ENCODE measurements at places on chromosomes 13 and 19.
A peak's percentile ranks its signal among the peaks of the same experiment; 100 is the strongest.

DNA sequence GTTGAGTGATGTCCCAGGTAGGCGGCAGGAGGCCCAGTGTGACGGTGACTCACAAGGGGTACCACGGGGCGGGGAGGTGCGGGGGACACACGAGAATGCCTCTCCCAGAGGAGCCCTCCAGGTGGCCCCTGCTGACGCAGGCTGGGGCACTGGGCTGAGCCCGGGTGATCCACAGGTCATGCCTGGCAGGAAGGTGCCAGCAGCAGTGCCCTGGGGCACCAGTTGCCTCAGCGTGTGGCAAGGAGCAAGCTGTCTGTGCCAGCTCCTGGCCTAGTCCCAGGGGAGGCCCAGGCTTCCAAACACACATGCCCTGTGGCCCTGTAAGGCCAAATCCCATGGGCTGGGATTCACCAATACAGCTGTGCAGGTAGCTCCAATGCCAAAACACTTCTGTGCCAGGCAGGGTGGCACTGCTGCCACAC, 28.0 kb downstream of the AKT2 start:
- no peak for DNase-seq

GRCh38 chr13:20426766-20427448, 98.8 kb downstream of the CRYL1 start:
- DNase-seq, result no peak

DNA sequence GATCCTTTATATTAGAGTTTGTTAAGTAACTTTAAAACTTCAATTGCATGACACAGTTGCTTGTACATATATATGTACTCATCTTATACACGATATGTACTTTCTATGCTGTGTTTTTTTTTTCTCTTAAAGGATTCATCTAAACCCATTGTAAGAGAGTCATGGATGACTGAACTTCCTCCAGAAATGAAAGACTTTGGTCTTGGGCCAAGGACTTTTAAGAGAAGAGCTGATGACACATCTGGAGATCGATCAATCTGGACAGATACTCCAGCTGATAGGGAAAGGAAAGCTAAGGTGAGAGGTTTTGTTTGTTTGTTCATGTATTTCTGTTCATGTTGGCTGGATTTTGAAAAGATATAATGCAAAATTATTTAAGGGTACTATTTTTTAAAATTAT, 26.0 kb downstream of the GPALPP1 start:
- DNase-seq, result no peak

DNA sequence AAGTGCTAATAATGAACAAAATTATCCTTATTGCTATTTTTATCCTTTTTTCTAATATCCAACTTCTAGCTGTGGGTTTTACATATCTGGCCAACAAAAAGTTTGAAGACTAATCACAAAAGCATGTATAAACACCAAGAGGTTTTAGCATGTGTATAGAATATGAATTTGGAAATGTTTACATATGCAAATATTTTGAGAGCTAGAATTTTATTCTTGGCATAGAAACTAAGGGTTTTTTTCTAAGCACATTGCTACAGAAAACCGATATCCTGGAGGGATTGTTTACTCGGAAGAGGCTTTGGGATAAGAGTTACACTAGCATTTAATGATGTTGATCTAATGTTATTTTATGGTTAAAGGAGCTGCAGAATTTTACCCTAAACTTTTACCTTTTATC, 392.1 kb downstream of the EFNB2 start:
- DNase-seq, result no peak

- no peak for DNase-seq
Observed at GRCh38 chr13:89684896-89685295, 1662.6 kb upstream of the MIR17HG start.

DNA sequence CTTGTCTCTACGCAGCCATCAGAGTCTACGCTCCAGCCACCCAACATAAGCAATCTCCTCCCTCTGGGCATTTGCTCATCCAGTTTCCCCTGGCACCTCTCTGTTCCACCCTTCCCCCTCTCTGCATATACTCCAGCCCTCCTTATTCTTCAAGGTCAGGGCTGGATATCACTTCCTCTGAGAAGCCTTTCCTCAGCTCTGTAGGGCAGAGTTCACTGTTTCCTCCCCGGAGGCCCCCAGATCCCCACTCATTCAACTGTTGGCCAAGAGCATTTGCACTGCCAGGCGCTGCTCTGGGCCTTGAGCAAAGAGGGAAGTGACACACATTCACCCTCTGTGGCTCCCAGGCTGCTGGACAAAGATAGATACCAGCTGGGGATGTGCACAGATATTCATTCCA, 3.3 kb downstream of the FCGRT start:
- DNase-seq, result no peak

DNA sequence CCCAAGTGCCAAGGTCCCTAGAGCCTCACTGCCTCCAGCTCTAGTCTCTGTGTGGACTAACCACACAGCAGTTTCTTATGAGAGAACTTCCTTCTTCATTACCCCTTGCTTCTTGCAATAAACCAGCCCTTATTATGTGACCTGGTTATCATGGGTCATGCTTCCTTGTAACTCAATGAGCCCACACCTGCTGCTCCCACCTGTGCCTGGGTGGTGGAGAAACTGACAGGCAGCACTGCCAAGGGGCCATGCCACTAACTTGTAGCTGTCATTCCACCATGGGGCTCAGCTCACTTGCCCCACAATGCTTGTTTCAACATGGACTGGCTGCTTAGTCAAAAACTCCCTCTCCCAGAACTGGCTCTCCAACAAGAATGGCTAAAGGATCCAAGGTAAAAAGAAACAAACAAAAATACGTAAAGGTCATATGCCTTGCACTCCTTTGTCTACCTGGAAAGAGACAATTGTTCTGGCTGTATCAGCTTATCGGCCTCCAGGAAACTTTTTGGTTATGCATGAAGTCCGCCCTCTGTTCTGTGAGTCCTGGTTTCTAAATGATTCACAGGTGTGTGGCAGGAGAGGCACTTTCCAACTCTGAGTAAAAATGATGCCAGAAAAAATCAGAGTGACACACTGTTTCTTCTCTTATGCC, 446.4 kb downstream of the COG6 start:
- no peak for DNase-seq

- no peak for DNase-seq
Observed at GRCh38 chr13:27691207-27691606, 69.5 kb downstream of the POLR1D start.

GRCh38 chr19:19040417-19040816, 7.0 kb downstream of the ARMC6 start:
- DNase-seq, result no peak

DNA sequence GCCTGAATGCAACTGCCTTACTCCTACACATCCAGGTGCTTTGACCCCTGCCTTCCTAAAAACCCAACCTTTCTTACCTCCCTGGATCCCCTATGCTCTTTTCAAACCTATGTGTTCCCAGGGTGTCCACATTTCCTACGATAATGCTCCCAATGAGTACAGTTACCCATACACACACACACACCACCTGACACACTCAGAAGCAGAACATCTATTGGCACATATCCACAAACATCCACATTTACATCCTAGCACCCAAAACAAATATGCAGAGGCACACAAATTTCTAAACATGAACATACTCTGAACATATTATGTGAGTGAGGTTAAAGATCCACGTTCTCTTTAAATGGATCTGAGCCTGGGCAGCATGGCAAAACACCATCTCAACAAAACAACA, 22.4 kb upstream of the PLAUR start:
- no peak for DNase-seq

DNA sequence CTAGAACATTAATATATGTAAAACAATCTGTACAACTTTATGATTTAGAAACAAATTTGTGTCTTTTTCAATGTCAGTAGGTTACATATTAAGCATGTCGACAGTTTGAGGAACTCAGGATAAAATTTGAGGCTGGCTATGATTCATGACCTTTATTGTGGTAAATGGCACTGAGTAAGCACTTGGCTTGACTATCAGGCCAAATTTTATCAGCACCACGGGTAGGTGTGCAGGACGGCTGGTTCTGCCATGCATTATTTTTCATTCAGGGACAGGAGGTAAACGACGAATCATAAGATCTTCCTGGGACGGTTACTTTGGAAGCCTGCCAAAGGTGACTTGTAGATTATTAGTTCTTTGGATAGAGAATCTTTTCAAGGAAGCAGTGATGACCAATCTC, 19.9 kb upstream of the CYP4F8 start:
- DNase-seq, result no peak

- DNase-seq, result peak; percentile 98
Observed at GRCh38 chr19:42295831-42296525, 6.0 kb upstream of the PRR19 start.

GRCh38 chr13:83975655-83976165, 93.4 kb upstream of the SLITRK1 start:
- no peak for DNase-seq

DNA sequence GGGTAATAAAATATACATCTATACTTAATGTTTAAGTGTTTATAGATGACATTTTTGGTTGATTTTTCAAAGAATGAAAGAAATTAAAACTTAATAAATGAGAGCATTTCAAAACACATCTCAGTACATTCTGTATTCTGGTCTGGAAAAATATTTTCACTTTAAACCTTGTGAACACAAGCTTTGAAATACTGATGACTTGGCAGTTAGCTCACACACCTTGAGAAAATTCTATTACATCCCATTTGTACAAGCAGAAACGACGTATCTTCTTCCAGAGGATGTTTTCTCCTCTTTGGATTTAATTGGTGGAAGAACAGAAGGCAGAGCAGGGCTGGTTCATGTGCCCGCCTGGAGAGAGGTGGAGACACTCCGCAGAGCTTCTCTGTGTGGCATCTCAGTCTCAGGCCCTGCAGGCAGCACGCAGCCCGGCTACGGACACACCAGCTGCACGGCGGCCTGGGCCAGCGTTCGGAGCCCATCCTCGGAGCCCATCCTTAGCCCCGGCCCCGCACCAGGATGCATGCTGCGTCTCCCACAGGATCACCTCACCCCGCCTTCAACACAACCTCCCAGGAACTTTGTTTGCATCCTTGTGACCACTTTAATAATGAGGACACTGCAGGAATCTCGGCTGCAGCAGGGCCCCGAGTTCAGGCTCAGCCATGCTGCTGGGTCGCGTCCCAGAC, 48.6 kb downstream of the SOX1 start:
- DNase-seq, result peak; percentile 36

GRCh38 chr13:100098445-100099116, 9.7 kb downstream of the PCCA start:
- DNase-seq, result no peak

DNA sequence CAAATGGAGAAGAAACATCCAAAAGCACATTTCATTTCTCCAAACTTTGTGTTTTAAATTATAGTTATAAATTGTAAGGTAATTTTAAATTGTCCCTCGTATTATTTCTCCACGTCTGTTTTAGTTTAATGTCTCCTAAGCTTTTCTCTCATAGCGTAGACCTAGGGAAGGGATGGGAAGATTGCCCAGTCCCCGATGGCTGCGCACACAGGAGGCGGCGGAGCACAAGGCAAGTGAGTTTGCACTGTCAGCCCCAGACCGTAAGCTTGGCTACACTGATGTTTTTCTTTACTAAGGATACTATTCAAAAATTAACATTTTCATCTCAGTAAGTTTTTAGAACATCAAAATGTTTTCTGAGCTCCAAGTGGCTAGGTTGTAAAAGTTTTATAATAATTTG, 72.3 kb downstream of the GPR12 start:
- DNase-seq, result no peak

GRCh38 chr19:45767410-45767880, 1.6 kb downstream of the SIX5 start:
- DNase-seq, result peak; percentile 90

DNA sequence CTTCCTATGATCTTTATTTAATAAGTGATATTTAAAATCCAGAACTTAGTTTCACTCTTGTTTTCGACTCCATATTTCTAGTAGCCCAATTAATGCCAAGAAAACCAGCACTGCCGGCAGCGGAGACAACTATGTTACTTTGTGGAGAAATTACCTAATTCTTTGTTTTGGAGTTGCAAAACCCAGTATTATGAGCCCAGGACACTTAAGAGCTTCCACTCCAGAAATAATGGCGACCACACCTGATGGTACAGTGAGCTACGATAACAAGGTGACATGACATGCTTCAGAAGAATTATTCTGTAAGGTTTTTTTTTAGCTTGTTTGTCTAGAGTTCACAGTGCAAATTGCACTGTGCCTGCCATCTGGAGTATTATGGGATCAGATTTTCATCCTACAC, 136.4 kb downstream of the ZAR1L start:
- no peak for DNase-seq

DNA sequence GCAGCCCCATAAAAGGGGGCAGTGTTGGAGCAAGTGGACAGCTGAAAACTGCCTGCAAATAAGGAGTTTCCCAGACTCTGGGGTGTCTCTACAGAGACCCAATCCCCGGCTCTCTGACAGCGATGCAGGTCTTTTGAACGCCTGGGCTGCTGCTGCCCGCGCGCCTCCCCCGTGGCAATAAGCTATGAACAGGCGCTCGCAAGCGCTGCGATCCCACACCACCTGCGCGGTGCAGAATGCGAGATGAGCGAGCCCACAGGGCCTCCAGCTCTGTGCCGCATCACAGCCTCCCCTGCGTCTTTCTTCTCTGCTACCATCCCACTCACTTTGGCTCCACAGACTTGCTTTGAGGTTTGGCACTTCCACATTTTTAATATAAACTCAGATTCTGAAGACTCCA, 62.3 kb downstream of the KCTD15 start:
- DNase-seq, result no peak

GRCh38 chr13:26583662-26584061, 26.2 kb downstream of the WASF3 start:
- DNase-seq, result no peak

GRCh38 chr13:22893777-22894176, 287.0 kb upstream of the SGCG start:
- no peak for DNase-seq

DNA sequence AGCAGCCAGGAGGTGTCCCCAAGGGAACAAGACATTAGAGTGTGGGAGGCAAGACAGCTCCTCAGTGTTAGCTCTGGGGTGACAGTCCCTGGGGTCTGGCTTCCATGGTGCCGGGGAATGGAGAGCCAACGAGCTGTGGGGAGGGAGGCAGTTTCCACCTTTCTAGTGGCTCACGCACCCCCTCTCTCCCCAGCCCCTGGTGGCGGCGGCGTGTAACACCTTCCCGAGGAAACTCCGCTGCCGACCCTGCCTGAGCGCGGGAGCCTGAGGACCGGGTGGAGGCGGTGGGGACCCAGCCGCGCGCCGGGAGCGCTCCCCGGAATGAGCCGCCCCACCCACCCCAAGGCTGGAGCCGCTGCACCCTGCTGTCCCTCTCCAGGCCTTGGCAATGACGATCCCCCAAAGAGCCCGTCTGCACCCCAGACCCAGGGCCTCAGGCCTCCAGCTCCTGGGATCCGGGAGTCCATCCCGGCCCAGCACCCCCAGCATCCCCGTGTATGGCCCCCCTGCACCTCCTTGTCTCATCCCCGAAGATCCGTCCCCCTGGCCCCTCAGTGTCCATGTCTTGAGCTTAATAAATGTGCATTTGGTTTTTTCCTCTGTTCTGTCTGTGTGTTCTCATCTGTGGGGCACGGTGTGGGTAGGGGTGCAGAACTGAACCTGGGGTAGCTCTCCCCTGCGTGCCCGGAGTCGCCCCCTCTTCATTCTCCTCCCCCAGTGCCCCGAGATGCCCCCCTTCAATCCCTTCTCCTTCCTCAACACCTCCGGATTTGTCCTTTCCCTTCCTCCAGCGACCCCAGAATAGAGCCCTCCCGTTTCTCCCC, 622 bp upstream of the FXYD5 start:
- DNase-seq, result peak; percentile 88
